Right forelimb (tissue), 1 donor: ENCODE measurements at places on chromosomes 11 and 22.

GRCh38 chr11:69301455-69302401, 7.8 kb downstream of the MYEOV start:
- DNase-seq, result no peak

DNA sequence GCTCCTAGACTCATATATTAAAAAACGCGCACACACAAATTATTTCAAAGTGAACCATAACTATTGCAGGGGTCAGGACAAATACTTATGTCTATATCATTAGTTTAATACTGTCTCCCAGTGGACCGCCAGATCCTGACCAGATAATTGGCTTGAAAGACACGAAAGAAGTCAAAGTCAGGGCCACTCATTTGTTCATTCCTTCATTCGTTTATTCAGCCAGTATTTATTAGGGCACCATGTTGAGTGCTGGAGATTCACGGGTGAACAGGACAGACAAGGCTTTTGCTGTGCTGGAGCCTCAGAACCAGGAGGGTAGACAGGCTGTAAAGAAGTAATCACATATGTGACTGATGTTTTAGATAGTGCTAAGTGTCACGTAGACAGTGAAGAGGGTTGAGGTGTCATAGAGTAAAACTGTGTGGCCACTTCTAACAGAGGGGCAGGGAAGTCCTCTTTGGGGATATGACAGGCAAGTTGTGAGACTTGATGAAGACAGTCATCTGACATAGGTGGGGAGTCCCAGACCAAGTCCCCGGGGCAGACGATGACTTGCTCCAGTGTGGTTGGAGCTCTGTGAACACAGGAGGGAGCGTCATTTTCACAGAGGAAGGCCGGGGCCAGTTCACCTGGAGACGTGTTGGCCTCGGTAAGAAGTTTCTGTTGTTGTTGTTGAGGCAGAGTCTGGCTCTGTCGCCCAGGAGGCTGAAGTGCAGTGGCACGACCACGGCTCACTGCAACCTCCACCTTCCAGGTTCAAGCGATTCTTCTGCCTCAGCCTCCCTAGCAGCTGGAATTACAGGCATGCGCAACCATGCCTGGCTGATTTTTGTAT, 25.9 kb downstream of the RBX1 start:
- no peak for DNase-seq

DNA sequence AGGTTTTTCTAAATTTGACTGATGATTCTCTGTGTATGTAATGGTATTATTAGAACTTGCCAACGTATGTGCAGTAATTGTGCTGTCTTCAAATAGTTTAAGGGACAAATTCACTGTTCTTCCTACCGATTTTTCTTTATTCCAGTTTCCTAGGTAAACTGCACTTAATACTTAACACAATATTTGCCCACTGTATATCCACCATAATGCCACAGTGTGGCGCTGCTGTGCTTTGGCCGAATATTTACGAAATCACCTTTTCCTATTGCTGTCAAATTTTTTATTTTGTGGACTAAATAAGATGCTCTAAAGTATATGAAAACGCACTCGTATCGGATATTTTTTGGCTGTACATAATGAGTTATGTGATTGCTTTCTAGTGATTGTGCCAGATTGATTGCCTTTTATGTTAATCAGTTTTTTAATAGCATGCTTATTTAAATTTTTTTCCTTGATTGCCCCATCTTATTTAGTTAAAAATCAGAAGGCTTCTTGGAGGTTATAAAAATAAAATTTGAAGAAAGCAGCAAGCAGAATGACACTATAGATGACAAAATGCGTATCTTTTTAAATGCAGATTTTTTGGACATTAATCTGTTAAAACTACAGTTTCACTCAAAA, 10.5 kb downstream of the AASDHPPT start:
- DNase-seq, result peak; percentile 54

GRCh38 chr11:18229501-18229900, 7.1 kb downstream of the SAA4 start:
- no peak for DNase-seq

GRCh38 chr22:49155770-49156580, 671.7 kb downstream of the BRD1 start:
- DNase-seq, result no peak
